ENCODE measurements at places on chromosomes 2 and 18.
A peak's percentile ranks its signal among the peaks of the same experiment; 100 is the strongest.

DNA sequence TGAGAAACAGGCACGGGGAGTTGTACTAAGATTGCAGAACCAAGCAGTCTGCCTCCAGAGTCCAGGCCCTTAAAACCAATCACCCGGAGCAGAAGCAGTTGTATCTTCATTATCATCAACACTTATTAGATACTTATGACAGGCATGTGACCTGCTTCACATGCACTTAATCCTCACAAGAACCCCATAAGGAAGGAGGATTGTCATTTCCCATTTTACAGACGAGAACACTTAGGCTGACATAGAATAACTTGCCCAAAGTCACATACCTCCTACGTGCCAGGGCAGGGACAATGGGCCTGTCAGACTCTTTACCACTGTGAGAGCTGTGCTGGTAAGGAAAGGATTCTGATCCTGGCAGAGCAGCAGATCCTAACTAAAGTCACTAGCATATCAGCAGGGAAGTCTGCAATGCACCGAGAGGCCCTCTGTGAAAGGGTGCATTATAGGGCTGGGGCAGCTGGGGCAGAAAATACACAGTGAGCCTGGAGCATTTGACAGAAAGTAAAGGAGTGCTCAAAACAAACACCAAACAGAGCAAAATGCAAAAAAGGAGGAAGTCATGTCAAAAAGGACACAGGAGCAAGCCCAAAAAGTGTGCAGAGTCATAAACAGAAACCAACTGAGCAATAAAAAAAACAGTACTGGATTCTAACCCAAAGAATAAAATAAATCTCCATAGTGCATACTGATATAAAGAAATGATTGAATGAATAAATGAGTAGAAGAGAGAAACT, 55.9 kb upstream of the SP3 start:
- no peak for DNase-seq

DNA sequence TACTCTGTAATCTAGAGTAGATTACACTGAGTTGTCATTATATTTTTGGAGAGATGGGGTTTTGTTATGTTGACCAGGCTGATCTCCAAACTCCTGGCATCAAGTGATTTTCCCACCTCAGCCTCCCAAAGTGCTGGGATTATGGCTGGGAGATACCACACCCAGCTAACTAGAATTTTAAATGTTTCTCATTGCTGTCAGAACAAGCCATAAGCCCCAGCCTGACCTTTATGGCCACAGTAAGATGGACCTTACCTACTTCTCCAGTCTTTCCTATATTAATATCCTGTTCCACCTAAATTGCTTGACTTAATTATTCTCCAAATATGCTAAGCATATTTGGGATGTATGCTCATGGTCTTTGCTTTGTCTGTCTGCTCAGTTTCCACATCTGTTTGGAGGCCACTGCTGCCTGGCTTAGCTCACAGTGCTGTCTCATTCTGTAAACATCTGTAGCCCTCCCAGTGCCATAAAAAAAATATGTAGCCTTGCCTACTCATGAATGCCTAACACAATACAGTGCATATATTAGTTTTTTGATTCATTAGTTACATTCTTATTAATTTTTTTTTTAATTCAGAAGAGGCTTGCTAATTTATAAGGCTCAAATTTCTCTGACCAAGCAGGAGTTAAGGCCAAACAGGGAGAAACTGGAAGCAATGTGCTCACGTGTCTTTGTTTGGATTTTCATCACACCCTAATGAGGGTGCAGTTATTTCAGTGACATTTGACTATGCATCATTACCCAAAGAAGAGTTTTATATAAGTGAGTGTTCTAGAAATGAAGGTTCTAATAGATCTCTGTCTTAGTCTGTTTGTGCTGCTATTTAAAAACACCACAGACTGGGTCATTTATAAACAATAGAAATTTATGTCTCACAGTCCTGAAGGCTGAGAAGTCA, 45.3 kb upstream of the PSME4 start:
- DNase-seq: no peak

GRCh38 chr2:101516823-101517690, 42.1 kb upstream of the RFX8 start:
- no peak for DNase-seq

- no peak for DNase-seq
These were observed 80.4 kb upstream of the RPL31 start for GRCh38 chr2:100921685-100922161.

DNA sequence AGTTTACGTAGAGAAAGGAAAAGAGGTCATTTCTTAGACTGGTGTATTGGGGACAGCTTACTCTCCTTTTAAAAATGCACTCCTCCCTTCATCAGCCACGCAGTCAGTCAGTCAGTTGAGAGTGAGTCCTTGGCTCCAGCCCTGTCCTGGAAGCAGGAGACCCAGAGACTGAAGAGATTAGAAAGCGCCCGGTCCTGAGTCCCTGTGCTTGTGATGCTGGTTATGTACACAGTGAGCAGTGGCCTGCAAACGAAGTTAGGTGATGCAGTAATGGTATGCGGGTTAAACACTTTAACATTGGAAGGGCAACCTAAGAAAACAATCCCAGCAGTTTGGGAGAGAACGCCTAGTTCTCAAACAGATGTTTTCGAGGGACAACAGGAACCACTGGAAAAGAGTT, 6.3 kb upstream of the ASB1 start:
- DNase-seq: no peak

DNA sequence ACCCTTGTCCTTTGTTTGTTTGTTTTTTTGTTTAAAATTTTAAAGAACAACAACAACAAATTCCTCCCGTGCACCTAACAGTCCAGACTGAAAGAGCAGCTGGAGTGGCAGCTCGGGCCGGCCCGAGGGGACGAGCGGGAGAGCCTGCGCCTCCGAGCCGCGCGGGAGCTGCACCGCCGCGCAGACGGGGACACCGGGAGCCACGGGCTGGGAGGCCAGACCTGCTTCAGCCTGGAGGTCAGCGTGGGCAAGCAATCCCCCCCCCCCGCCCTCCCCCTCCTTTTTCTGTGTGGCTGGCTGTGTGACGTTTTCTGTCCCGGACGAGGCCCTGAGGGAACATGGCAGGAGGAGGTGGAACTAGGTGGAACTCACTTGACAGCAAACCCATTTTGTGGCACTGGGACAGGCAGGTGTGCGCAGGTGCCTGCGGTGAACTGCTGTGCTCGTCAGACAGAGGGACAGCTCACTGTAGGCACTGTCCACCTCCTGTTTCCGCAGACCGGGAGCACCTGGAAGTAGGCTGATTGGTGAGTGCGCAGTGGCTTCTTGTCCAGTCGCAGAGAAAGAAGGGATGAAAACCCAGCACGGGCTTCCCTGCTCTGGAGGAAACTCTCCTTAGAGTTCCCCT, 80.6 kb downstream of the MTCL1 start:
- DNase-seq: no peak

- no peak for DNase-seq
These were observed 116.8 kb upstream of the SPRED2 start for GRCh38 chr2:65549257-65549627.

GRCh38 chr2:238407566-238407965, 19.2 kb upstream of the ASB1 start:
- no peak for DNase-seq

GRCh38 chr2:102235491-102235890, 48.7 kb downstream of the IL1RL2 start:
- DNase-seq: no peak

DNA sequence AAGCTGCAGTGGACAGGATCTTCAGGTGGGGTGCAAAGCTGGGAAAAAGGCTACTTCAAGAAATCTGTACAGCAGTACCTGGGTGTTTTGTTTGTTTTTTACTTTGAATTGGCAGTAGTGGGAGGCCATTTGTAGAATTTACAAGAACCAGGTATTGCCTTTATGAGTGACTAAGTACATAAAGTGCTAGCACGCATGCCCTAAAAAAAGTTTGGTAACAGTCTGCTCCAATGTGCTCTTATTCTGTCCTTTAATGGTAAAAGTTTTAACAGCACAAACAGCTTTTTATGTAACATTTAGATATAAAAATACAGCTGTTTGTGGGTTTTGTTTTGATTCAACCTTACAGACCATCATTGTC, 17.2 kb downstream of the REV1 start:
- no peak for DNase-seq

DNA sequence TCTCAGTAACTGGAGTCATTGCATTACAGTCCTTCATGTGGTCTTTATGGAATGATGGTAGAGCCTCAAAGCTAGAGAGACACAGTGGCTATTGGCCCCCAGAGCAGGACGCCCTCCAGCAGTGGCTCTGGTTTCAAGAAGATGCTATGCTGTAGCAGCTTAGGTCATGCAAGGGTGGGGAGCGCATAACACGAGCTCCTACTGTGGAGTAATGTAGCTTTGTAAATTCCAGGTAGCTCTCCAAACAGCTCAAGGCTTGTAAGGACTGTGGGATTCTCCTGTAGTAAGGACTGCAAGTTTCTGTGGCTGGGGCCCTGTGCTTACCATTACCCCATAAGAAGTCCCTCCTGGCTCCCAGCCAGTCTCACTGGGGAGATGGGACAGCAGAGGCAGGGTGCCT, 15.6 kb downstream of the APLF start:
- no peak for DNase-seq

DNA sequence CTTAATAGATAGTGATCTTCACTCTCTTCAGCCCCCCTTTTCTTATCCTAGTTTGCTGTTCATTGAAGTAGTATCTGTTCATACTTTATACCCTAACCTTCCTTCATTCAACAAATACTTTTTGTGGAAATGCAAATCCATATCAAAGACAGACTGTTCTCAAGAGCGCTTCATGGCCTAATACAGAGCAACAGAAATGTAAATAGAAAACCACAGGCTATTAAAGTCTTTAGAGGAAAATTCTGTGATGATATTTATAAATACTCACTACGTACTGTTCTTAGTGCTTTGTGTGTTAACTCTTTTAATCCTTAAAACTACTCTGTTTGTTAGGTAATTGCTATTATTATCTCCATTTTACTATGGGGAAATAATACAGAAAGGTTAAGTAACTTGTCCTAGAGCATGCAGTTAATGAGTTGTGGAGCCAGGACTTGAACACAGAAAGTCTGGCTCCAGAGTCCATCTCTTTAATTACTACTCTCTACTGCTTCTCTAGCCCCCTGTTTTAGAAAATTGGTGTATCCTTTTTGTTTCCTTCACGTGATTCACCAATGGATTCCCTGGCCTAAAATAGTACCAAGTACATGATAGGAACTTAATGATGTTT, 2.9 kb downstream of the MDH1 start:
- DNase-seq: no peak

GRCh38 chr2:233100192-233100998, 40.3 kb downstream of the INPP5D start:
- peak; percentile 49 for DNase-seq

DNA sequence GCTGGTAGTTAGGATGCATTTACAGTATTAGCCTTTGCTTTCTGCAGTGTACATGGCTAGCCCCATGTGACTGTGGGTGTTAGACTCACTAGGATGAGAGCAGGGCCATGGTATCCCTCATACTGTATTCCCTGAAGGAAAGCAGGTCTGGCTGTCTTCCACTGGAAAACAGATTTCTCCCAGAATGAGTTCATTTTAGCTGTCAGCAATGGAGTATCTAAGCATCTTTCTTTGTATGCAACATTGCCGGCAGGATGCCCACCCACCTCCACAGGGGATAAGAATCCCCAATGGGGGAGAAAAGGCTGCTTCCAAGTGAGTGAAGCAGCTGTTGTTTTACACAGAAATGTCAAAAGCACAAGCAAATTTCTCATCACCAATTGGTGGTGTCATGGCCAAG, 142.7 kb upstream of the KLHL14 start:
- no peak for DNase-seq

- DNase-seq: no peak
These were observed 929.1 kb downstream of the DSC3 start for GRCh38 chr18:30113454-30113853.

GRCh38 chr2:239767021-239767905, 257.9 kb downstream of the NDUFA10 start:
- no peak for DNase-seq

GRCh38 chr2:33168922-33169321, 222.2 kb downstream of the LTBP1 start:
- DNase-seq: no peak

DNA sequence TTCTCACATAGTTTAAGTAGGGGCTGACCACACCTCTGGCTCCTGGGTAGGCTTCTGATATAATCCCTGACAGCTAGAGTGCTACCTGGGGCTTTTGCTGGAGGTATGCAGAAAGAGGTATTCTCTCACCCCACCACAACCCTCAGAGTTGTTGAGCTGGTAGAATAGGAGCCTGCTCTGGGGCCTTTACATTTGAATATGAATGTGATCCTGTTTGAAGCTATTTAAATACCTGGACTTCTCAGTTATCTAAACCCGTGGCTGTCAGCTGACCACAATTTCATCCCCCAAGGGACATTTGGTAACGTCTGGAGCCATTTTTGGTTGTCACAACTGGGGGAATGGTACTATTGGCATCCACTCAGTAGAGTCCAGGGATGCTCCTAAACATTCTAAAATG, 669.1 kb downstream of the SATB2 start:
- no peak for DNase-seq

Data from activated CD8-positive, alpha-beta memory T cell treated with anti-CD3 and anti-CD28 coated beads for 1 hour (primary cell).